ENCODE measurements at places on chromosomes 7 and 10.

GRCh38 chr10:88138319-88138848 lies 275.0 kb downstream of the PTEN start:
- no peak for DNase-seq

DNA sequence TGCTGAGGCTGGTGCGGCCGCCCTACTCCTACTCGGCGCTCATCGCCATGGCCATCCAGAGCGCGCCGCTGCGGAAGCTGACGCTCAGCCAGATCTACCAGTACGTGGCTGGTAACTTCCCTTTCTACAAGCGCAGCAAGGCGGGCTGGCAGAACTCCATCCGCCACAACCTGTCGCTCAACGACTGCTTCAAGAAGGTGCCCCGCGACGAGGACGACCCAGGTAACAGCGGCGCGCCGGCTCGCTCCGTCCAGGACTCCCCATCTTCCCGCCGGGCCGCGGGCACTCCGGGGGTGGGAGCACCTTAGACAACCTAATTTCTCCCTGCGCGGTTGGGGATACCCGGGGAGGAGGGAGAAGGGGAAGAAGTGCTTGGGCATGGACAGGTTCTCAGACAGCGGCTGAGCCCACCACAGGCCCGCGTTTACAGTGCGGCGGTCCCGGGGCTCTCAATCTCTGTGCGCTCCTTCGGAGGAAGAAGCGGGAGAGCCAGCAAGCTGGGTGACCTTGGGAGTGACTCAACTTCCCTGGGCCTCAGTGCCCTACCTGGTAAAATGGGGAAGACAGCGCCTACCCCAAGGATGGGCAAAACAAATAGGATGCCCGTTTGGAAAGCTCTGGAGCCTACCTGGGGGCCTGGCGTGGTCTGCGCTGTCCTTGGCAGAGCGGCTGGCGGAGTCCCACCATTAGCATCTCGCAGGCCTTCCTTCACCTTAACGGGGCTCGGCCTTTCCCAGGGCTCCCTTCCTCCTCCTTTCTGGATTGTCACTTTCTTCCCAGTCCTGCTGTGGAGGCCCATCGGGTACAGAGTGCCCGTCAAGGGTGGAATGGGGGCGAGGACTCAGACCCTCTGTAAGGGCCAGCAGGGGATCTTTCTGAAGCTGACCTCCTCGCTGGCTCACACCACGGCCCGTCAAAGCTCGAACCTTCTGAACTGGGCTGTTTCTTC lies 852 bp downstream of the FOXI2 start:
- DNase-seq = no peak

DNA sequence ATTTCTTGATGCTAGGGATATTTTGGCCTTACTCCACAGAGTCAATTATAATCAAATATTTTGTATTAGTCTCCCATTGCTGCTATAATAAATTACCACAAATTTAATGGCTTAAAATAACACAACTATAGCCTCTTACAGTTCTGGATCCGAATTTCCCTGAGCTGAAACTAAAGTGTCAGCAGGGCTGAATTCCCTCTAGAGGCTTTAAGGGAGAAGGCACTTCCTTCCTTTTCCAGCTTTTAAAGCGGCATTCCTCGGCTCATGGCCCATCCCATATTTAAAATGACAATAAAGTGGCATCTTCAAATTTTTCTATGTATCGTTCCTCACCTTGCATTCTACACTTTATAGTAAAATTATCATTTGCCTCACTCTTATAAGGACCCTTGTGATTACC lies 421.4 kb upstream of the ZWINT start:
- no peak for DNase-seq

GRCh38 chr7:93476491-93477344 lies 97.8 kb downstream of the CALCR start:
- DNase-seq = no peak

DNA sequence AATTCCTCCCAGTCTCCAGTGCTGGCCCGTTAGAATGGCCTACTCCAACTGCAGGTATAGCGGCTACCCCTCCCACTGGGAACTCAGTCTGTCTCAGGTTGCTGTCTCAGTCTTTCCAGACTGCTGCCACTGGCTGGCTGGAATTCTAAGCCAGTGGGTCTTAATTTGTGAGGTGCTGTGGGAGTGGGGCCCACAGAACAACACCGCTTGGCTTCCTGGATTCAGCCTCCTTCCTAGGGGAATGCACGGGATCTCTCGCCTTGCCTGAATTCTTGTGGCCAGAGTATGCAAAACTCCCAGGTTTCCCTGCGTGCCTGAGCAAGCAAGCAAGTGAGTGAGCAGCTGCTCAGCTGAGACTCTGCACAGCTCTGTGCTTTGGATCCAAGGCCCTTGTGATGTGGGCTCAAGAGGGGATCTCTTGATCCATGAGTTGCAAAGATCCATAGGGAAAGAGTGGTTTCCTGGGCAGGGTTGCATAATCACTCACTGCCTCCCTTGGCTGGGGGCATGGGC lies 41.5 kb upstream of the GPR141 start:
- DNase-seq = no peak

GRCh38 chr10:118692872-118693271 lies 61.9 kb downstream of the CACUL1 start:
- DNase-seq = no peak

DNA sequence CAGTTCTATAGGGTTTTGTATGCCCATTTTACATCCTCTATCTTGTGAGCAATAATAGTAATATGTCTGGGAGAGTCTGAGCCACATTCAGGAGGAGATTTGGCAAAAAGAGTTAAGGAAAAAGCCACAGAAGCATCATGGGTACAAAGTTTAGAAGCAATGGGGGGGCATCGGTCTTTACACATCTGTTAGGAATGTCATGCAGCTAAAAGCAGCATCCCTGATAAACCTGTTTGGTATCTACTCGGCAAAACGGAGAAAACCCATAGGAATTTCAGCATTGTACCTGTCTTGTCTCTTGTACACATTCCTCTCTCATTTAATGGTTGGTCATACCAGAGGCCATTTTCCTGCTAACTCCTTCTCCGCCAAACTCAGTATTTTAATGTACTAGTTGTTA lies 12.5 kb upstream of the HERPUD2 start:
- no peak for DNase-seq

DNA sequence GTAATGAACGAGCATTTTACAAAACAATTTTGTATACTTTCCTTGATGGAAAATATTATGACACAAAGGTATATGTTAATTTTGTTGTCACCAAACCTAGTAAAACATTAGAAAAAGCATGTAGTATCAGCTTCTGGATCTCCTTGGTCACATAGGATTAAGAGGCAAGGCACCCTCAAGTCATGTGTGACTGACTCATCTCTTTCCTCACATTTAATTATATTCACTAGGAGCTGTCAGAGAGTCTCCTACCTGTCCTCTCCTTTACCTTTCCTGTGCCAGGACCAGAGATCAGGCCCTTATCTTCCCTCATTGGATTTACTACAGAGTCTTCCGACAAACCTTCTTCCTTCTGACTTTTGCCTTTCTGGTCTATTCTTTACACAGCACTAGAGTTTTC lies 111.3 kb upstream of the RPA3 start:
- DNase-seq = no peak

DNA sequence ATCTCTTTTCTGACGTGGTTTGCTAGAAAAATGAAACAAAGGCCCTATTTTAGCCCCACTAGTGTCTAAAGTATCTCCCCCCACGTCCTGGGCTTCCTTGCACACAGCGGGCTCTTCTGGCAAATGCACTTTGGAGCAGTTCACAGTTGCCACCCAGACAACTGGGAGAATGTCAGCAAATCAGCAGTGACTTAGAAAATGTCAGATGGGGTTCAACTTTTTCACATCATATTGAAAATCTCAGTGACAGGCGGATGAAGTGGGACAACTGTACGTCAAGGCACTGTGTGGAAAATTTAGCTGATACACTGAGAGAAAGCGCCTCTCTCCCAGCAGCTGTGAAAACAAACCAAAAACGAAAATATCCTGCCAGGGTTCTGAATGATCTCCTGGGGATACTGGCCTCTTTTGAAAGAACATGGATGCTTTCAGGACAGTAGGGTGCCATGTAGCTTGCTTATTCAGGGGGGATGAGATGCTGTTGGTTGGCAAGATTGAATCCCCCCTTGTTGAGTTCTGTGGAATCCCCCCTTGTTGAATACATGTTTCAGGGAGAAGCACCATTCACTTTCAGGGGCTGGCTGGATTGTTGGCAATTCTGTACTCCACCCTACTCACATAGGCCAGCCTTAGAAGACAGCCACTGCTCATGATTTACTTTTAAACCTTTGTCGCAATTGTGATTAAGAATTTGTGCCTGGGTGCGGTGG lies 372.8 kb upstream of the CELF2 start:
- no peak for DNase-seq

DNA sequence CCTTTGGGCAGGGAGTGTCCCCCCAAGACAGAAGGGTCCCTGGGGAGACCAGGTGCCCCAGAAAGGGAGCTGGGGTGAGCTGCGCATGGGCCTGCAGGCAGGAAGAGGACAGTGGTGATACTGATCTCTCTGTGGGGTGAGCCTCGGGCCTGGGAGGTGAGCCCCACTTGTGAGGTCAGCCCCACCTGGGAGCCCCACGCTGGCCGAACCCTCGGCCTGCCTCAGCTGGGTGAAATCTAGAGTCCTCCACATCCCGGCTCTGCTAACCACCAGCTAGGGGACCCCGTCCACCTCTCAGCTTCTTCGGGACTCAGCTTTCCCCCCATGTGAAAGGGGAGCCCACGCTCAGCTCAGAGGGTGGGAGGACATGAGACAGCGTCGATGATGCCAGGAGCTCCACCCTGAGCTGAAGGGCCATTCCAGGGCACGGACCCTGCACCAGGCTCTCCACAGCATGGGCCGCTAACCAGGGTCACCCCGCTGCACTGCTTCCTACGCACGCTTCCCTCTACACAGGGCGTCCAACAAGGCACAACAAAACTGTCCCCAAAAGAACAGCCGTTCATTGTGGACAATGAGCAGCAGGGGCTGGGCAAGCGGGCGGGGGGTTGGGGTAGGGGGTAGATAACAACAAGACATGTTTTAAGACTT lies 48.7 kb downstream of the CAMK2B start:
- DNase-seq = no peak

DNA sequence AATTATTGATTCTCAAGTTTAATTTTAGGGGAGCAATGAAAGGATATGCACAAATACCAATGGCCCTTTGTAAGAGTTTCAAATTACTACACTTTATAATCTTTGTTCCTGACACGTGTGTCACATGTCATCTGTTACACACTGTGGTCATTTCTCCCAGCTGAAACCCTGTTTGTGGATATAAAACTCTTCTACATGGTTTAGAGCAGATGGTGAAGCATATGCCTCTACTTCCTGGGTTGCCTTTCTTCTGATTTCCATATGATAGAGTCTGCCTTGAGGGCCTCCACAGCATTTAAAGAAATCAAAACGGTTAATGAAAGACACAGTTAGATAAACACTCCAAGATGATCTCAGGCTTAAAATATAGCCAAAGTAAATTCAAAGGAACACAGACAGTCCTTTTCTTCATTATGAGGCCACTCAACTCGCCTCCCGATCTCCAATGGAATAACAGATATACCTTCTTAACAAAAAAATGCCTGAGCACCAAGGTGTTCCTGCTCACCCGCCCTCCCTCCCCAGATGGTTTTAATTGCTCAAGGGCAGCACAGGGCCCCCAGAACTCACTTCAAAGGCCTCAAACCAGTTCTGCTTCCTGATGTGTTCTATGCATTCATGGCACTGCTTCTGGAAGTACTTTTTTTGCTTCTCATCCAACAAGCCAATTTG lies 75.0 kb downstream of the CPVL start:
- DNase-seq = no peak

- no peak for DNase-seq
These were observed 272.7 kb downstream of the RPS24 start for GRCh38 chr10:78306358-78306757.

- DNase-seq = no peak
These were observed 59.4 kb downstream of the SEMA3C start for GRCh38 chr7:80859272-80859970.

- peak; percentile 61 for DNase-seq
These were observed 11.8 kb upstream of the TIAL1 start for GRCh38 chr10:119608316-119609155.

DNA sequence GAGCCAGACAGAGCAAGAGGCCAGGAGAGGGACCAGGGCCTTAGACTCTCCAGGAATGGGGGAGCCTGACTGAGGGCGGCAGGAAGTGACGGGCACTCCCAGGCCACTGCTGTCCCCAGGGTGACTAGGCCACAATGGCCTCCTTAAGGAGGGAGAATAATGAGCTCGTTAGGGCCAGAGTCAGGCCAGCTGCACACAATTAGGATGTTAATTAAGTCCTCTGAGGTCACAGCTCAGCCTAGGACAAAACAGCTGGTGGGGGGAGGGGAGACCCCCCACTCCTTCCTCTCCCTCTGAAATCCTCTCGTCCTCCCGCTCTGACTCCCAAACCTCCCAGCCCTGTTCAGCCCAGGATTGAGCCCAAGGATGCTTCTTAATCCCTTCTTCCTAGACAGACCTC lies 143.0 kb downstream of the NEURL1 start:
- no peak for DNase-seq

DNA sequence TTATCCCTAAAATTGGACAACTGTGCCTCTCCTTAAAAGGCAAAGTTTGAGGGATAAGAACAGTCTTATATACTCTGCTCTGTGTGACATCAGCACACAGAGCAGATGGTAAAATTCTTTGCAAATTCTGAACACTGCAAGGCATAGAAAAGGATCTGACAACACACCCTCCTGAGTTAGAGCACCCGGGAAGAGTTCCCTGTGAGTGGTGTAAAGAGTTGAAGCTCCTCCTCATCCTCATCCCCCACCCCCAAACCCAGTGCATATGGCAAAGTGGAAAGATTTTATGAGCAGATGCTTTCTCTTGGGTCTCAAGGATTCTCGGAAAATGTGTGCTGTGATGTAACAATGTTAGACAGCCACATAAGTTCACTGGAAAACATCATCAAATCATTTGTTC lies 40.0 kb upstream of the DGKI start:
- DNase-seq = no peak

GRCh38 chr10:126956712-126957108 lies 51.5 kb downstream of the DOCK1 start:
- no peak for DNase-seq

- DNase-seq = no peak
These were observed 1.9 kb downstream of the TMEM229A start for GRCh38 chr7:124030964-124031363.

GRCh38 chr7:158366346-158366745 lies 221.3 kb downstream of the PTPRN2 start:
- DNase-seq = no peak

DNA sequence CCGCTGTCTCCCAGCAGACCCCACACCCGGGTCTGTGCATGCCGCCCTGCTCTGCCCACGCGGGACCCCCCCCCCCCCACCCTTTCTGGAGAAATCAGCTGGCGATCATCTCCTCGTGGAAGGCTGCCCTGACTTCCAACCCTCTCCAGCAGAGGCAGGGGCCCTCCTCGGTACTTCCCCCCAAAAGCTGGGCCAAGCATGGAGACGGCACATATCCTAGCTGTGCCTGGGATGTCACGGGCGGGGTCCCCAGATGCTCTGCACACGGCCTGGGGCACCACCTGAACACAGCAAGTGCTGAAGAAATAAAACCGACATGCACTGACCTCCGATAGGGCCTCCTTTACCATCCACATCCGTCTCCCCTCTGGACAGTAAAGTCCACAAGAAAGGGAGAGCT lies 96.0 kb downstream of the DIP2C start:
- DNase-seq = no peak

- no peak for DNase-seq
These were observed 2.0 kb downstream of the HPSE2 start for GRCh38 chr10:99233689-99234037.

Data from SHP77 (cell line).